Hematopoietic multipotent progenitor cell treated with erythropoietin and hydrocortisone succinate and interleukin-3 and kit ligand, for 4 days (in vitro differentiated cells): ENCODE measurements at places on chromosomes 2 and 18.

DNA sequence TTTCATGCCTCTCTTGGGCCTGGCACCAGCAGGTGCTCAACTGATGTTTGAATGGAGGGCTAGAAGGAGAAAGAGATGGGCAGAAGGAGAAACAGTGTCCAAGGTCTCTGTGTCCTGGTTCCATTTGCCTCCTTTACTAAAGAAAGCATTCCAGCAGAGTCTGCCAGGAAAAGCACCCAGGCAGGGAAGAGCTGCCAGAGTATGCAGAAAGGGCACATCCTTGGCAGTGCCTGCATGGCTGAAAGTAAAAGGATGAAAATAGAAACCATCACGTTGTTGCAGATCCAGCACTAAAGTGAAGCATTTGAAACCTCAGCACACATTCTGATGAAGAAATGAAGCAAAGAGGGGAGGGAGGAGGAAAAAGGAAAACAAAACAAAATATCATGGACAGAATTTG is 142.2 kb downstream of the ESCO1 start:
- no peak for DNase-seq

GRCh38 chr2:118103951-118104940 is 16.0 kb downstream of the INSIG2 start:
- peak; percentile 51 for DNase-seq

DNA sequence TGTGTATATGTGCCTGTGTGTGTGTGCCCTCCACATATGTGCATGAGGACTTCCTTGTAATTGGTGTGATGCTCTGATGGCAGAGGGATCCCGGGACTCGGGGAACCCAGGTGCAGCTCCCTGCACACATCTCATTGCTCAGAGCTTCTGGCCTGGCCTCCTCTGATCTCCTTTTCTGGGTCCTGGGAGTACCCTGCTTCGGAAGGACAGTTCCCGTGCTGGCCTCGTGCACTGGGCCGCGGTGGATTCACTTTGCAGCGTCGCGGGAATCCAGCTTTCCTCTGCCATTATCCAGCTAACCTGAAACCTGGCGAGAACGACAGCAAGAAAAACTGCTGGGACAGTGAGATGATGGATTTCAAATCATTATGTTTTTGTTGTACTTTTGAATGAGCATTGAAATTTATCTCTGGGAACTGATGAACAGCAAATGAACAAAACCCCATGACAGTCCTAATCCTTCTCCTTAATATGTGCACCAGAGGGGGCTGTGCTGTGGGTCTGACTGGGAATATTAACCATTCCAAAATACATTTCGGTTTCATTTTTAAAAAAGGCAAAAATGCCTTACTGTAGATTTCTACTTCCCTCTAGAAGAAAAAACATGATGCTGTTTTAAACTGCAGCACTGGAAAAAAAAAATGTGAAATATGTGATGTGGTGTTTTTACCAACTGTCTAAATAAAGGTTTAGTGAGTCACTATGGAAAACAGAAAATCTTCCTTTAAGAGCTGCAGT is 78.2 kb downstream of the PTGR3 start:
- DNase-seq: no peak

GRCh38 chr2:46086578-46087070 is 210.6 kb upstream of the EPAS1 start:
- DNase-seq: no peak

DNA sequence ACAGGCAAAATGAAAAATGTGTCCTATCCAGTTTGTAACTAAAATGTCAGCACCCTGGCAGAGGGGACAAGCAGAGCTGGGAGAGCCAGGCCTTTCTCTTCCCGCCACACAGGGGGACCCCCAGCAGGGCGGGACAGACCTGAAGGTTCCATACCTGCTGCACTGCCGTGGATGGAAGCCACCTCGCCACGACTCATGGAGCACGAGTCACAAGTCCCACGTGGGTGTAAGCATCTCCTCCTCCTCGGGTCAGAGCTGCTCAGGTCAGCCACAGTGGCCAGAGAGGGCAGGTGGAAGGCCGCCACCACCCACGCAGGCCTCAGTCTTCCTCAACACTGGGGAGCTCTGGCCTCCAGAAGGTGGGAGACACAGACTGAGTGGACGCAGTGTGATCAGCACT is 21.0 kb downstream of the C1QL2 start:
- no peak for DNase-seq

DNA sequence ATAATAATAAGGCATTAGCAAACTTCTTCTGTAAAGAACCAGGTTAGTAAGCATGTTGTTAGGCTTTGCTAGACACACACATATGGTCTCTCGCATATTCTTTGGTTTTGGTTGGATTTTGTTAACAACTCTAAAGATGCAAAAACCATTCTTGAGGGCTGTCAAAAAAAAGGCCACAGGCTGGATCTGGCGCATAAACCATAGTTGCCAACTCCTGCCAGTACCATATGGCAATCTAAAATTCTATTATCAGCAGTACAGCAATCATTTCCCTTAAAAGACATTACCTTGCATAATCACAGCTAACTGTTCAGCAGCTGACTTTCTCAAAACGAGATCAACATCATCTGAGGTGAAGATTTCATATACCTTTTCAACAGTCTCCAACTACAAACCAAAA is 63.5 kb downstream of the RTTN start:
- DNase-seq: peak; percentile 13

DNA sequence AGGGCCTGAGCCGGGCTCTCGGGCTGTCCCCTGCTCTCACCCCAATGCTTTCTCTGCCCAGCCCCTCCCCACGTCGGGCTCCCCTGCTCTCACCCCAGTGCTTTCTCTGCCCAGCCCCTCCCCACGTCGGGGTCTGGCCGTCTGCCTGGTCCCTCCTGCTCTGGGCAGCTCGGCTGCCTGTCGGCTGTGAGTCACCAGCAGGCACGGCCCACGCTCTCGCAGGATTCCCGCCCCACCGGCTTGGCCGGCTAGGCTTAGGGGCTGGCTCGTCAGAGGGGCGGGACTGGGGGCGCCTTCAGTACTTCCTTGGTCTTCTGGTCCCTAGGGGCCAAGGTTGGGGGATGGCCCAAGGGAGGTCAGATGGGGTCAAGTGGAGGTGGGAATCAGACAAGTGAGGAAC is 3.3 kb downstream of the BOK start:
- DNase-seq: no peak

DNA sequence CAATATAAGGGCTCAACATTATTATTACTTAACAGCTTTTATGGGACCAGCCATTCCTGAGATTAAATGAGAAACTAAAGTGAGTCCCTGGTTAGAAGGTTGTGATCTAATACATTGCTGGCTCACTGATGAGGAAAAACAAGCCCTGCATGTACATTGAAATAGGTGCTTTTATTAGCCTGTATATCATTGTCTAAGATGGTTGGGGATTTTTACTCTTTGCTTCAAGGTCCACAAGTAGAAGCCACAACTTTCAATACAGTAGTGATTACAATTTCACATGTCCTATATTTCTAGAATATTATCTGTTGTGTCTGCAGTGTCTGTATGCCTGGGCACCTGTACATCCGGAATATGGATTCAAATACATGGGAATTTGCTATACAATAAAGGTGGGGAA is 104.1 kb upstream of the FZD5 start:
- DNase-seq: no peak
